ENCODE measurements at places on chromosomes 7 and 10.

DNA sequence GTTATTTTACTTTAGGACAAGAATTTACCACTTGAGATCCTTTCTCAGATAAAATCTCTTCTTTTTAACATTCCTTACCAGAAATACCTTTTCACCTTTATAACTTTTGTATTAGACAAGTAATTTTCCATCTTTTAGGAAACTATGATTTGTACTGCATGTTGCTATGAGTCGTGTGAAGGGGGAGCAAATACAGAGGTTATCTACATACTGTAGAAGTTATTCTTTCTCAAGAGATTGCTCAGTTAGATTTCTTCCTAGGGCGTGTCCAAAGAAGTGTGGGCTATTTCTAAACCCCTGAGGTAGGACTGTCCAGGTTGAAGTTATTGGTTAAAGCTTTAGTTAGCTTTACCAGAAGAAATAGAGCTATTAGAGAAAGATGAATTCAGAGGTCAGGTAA, 30.2 kb upstream of the ARHGAP12 start:
- no peak for DNase-seq

DNA sequence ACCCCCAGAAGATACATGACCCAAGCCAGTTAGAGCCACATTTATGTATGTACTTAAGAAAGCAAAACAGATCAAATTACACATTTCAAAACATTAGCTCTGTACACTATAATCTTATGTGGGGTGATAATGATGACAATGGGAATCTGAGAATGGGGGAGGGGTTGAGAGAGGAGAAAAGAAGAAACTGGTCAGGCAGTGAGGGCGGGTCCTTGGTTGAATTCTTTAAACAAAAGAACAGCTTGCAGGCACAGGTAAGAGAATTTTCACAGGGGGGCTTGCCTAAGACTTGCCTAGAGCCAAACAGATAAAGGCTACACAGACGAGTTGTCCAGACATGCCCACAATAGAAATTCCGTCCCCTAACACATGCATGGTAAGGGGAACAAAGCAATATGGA, 76.8 kb upstream of the PTER start:
- DNase-seq = no peak

GRCh38 chr7:43888993-43889945, 17.1 kb downstream of the URGCP start:
- DNase-seq = no peak

DNA sequence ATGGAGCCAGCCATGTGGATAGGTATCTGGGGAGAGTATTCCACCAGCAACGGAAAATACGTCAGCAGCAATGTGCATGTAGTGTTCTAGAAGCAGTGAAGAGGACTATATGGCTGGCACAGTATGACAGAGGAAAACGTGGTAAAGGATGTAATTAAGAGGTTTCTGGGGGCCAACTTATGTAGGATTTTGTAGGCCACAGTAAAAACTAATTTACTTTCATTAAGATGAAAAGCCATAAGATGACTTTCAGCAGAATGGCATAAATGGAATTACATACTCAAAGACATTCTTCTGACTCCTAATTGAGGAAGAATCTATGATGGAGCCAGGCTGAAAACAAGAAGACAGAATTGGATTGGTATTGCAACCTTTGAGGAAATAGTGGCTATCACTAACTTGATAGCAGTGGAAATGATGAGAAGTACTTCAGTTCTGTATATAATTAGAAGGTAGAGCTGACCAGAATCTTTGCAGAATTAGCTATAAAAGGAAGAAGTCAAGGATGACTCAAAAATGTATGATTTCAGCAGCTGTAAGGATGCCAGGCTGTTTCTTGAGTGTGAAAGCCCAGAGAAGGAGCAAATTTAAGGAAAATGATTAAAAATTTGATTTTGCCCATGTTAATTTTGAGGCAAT, 156.7 kb downstream of the MBL2 start:
- no peak for DNase-seq

- DNase-seq = no peak
Measured at GRCh38 chr10:63684257-63684936, 163.2 kb downstream of the REEP3 start.

DNA sequence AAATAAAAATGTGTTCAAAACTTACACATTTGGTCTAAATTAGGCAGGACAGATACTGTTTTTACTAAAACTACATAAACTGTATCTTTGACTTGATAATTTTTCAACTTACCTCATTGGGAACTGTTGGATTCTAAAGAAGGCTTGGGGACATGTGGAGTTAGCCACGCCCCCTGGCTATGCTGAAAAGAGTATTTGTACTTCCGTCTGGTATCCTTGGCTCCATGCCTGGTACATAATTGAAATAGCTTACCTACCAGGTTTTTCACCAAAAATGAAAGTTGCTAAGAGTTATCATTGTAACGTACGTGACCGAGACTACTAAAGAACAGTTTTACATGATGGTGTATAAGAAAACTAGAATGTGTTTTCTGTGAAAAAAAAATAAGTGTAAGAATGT, 604.8 kb upstream of the IGFBP3 start:
- no peak for DNase-seq

DNA sequence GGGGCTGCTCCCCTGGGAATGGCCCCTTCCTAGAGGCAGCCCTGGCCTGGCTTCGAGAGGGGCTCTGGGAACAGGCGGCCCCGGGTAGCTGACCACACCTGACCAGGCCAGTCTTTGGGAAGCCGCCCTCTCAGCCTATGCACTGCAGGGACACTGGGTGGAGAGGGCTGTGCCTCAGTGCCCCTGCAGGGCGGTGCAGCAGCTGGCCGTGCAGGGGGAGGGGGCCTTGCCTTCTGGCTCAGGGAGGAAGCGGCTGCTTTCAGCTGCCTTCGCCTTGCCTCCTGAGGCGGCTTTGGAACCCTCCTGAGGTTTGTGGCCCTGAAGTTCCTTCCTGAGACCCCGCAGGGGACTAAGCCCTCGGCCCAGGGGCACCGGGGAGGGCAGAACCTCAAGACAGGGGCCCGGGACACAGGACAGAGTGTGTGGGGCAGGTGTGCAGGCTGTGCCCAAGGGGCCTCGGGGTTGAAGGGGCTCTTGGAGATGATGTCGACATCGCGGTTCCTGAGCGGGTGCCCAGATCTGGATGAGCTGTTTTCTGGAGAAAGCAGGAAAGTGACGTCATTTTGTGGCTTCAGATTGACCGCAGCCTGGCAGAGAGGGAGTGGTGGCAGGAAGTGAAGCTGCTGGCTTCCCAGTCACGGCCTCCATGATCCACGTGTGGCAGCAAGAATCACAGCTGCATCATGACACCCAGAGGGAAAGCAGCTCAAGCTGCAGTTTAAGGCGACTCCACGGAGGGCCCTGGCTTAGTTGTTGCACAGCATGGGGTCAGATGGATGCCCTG, 17.7 kb downstream of the ADAM8 start:
- no peak for DNase-seq

DNA sequence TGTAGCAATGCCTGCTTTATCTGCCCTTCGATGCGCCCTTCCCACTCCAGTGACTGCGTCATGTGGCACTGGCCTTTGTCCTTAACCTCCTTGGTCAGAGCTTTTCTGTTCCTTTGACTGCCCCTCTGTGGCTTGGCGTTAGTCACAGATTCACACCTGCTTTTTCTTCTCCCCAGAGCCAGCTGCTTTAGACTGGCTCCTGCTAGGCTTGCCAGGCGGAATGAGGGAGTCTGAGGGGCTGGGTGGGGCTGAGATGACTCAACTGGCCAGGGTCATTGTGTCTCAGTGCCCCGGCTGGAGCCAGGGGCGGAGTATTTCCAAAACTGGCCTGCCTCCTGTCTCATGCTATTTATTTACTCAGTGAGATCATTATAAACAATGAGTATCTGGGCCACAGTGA, 194.1 kb downstream of the EMX2 start:
- DNase-seq = no peak

- no peak for DNase-seq
Measured at GRCh38 chr7:106812027-106812643, 52.9 kb upstream of the PIK3CG start.

DNA sequence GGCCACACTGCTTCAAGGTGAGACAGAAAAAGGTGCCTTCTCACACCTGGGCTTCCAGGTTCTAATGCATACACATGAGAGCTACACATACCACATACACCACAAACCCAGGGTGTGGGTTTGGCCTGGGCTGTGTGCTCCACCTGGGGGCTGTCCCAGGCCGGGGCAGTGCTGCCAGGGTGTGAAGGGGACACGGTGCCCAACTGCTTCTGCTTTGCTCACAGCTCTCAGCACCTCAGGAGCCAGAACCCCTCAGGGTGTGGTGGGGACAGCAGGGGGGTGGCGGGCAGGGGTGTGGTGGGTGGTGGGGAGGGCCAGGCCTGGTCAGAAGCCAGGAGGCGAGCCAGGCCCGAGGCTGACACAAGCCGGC, 51.1 kb downstream of the TMEM209 start:
- no peak for DNase-seq

DNA sequence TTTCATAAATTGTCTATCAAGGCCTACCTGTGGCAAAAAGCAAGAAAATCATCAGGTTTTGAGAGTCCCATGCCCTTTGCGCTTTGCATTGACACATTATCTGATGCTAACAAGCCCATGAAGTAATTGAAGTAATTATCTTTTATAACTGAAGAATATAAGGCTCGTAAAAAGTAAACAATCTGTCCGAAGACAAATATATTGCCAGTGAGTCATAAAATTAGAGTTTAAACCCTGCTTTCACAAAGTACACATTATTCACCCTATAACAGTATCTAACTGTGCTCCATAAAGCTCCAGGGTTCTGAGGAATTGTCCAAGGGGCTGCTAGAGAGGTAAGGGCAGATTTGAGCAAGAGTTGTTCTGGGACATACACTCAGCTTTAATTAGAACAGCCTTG, 102.3 kb upstream of the PPP1R3A start:
- no peak for DNase-seq

DNA sequence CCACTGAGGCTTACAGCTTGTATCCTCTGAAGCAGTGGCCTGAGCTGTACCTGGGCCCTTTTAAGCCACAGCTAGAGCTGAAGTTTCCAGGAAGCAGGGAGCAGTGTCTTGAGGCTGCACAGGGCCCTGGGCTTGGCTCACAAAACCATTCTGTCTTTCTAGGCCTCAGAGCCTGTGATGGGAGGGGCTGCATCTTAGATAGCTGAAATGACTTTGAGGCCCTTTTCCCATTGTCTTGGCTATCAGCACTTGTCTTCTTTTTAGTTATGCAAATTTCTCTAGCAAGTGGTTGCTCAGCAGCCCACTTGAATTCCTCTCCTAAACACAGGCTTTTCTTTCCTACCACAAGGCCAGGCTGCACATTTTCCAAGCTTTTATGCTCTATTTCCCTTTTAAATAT, 864.2 kb downstream of the REEP3 start:
- no peak for DNase-seq

DNA sequence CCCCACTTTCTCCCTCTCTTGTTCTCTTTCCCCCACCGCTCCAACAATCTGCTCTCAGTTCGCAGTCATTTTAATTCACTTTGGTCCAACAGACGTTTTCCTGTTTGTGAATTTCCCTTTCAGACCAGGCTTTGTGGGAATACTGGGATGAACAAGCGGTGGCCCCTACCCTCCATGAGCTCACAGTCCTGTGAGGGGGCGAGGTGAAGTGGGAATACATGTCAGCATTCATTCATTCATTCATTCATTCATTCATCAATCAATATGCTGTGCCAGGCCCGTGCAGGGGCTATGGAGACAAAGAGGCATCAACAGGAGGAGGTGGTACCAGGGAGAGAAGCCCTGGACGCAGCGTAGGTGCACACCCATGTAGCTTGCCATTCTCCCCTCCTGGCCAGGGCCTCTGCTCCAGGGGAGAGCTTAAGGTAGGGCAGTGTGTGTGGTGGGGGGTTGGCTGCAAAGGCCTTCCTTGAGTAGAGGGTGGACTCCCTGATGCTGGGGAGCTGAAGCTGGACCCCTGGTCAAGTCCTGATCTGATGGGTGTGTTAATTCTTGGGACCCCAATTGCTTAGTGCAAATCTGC, 16.1 kb downstream of the PRF1 start:
- no peak for DNase-seq

- DNase-seq = no peak
Measured at GRCh38 chr10:75744261-75744660, 312.8 kb downstream of the LRMDA start.

DNA sequence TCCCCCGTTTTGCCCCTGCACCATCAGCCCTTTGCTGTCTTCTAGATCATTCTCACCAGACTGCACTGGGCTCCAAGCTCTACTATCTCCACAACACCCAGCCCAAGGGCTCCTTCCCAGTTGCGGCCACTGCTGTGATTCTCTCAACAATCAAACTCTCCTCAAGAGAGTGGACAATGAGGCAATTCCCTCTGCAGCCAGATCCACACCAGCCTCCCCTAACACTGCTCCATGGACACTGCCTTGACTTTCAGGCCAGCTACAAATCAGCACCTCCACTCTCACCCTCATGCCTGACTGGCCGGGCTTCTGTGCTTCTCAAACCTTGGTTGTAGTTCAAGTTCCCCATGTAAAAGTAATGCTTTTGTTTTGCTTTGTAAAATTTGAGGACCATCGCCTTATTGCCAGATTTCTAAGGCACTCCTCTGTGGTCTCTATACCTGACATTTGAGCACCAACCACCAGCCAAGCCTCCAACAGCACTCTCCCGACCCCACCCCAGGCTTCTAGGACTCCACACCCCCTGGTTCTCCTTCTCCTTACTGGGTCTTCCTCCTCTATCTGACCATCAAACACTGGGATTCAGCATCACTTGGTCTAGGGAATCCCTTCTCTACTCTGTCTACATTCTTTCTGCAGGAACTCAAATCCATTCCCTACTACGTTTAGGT, 45.4 kb downstream of the PPIF start:
- DNase-seq = no peak

DNA sequence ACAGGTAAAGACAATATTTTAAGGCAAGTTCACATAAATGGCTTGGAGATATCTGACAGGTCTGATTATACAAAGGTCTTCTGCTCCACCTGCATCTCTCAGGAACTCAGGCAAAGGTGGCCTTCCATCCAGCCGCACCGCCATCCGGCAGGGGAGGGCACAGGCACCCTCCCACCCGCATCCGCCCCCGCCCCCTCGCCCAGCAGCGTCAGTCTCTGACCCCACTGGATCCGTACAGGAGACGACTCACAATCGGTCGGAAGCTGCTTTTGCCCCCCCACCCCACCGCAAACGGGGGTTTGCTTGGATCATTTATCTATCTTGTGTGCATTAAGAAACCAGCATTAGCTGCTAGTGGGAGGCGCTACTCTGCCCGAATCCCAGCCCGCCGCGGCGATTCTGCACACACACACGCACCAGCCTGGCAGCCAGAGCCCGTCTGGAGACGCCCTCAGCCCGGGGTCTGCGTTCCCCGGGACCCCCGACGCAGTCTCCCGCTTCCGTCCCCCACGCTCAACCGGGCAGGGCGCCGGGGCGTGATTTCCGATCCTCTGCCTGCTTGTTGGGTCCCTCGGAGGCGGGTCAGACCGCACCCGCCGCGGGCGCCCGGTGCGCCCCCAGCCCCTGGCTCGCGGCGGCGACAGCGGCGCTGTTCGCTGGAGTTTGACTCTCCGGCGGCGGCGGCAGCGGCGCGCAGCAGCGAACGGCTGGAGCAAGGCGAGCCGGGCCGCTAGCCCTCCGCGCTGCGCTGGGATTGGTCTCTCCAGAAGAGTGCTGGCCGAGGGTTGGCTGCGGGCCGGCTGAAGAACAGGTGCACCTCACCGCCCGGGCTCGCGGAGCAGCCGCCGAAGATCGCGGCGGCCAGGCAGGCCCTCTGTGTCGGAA, 820 bp upstream of the NRG3 start:
- DNase-seq = no peak

Measured in stimulated activated CD4-positive, alpha-beta T cell treated with anti-CD3 and anti-CD28 coated beads, TNF-alpha, amount 100 ng/mL, for 4 hours (primary cell).